ENCODE measurements at places on chromosomes 13 and 19.

- no peak for DNase-seq
These were observed 118.8 kb upstream of the FRY start for GRCh38 chr13:31912647-31913401.

- DNase-seq, result no peak
These were observed 96.4 kb downstream of the MBNL2 start for GRCh38 chr13:97318532-97318931.

DNA sequence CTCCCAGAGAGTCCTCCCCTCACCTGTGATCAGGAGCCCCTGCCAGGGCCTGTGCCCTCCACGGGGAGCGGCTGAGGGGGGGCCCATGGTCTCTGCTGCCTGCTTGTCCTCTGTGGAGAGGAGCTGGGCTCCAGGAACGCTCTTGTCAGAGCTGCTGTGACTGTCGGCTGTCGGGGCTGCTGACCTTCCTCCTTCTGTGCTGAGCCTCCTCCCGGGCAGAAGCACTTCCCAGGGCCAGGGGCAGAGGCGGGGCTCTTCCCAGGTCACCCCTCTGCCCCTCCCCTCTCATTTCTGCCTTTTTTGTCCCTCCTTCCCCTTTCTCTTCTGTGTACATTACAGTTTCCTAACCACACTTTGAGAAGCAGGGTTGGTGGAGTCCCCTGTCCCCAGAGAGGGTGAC is at the start of gene CEACAM4:
CEACAM4 (minus strand) TSS at position 198 of the 400 bp plus-strand sequence; CDS start at position 87, 111 bp downstream.
- DNase-seq, result no peak

DNA sequence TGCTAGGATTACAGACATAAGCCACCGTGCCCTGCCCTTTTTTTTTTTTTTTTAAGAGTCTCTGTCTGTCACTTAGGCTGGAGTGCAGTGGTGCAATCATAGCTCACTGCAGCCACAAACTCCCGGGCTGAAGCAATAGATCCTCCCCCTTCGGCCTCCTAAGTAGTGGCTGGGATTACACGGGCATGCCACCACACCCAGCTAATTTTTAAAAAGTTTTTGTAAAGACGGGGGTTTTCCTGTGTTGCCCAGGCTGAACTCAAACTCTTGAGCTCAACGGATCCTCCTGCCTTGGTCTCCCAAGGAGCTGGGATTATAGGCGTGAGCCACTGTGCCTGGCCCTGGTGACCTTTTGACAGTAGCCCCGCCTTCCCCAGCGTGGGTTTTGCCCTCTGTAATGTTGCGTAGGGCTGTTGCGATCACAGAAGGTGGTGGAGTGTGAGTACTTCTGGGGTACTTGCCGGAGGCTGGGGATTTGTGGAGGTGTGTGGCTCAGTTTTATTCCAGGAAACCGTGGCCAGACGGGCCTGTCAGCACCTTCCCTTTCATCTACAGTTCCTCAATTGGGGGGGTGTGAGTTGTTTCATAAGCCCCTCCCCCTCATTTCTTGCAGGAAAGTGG is 11.6 kb upstream of the RETN start:
- peak; percentile 21 for DNase-seq

- DNase-seq, result peak; percentile 69
These were observed 191.5 kb downstream of the LHFPL6 start for GRCh38 chr13:39411511-39411910.

- DNase-seq, result no peak
These were observed 10.2 kb downstream of the OR2Z1 start for GRCh38 chr19:8731428-8732169.

All from cardiac fibroblast (primary cell).